ENCODE measurements at places on chromosomes 2 and 18.

DNA sequence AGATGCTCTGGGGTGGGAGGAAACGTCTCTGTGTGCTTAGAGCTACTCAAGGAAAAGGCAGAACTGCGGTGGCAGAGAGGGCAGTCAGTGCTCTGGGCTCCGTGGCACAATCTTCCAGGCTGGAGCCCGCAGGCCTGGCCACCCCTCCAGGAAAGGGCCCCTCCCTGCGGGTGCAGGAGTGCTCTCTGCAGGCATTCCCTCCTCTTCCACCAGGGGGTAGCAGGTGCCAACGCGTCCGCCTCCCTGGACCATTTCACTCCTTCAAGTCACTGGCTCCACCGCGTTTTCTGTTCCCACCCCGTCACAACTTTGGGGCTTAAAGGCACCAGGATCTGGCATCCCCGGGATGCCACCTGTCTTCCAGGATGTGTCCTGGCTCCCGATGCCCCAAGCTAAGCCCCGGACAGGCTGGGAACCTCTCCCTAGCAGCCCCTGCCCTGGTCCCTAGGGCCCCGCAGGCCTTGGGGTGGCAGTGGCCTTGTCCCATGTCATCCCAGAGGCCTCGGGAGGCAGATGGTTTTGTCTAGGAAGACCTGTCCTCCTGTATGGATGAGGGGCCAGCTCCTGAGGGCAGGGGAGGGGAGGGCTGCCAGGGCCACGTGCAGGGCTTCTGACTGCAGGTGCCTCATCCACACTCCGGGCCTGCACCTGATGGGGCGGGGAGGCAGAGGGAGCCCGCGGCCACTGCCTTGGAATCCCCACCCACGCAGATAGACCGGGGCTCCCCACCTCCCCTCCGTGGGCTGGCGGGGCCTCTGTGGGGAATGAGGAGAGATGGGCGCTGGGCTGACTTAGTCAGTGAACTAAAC, 26.4 kb downstream of the KCNIP3 start:
- peak; percentile 37 for DNase-seq

- DNase-seq = no peak
Observed at GRCh38 chr2:182330451-182331305, 96.2 kb downstream of the PDE1A start.

GRCh38 chr2:127993659-127994058, 34.2 kb downstream of the SAP130 start:
- DNase-seq = no peak

DNA sequence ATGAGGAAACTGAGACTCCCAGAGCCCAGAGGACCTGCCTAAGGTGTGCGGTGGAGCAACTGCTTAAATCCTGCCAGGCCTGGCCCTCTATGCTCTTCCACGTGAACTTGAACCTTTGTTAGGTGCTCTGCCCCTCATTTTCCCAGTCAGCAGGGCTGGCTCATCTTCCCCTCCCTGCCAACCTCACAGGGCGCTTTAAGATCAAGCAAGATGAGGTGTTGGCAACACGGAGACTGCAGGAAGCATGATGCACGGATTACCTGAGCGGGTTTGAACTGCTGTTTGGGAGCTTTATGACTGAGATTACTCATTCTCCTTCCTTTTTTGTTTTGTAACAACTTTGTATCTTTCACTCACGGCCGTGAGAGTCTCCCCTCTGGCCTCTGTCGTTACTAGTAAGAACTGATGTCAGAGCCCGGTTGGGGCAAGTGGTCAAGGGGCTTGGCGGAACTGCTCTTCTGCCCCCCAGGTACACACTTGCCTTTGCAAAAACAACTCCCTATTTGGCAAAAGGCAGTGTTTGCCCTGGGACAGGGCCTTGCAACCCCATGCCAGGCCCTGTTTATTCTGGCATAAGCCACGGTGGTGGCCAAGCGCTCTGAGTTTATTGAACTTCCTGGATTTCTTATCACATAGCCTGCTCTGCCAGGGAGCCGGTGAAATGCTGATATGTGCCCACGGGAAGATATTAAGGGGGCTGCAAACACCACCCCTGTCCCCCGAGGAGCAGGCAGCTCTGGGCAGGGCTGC, 127.8 kb downstream of the INHBB start:
- no peak for DNase-seq

DNA sequence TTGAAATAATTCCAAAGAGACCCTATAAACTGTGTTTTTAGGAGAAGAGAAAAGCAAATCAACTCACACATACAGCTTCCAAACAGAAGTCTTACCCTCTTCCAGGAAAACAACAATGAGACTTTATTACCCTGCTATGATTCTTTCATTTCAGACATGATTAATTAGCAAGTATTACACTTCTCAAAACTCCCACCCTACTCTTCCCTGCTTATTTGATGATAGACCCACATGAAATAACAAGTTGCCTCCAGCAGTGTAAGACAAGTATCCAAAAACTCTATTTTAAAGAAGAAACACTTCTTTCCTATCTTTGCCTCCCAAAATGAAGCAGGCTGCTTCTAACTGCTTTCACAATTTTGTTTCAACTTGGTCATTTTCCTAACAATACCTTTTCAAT, 4.1 kb downstream of the FIGN start:
- peak; percentile 84 for DNase-seq

- DNase-seq = no peak
Observed at GRCh38 chr2:10716581-10716980, 4.8 kb upstream of the ATP6V1C2 start.

Measured in NCI-H69 (cell line).